Left ventricle myocardium superior (tissue), 1 donor: ENCODE measurements at places on chromosomes 3 and 15. TPM values are rescaled to one million over a fixed set of nuclear protein-coding genes. Genes with fewer than 3 reads are reported as not detected.
A peak's percentile ranks its signal among the peaks of the same experiment; 100 is the strongest.

Gene IGDCC3
- 0.10 TPM for total RNA-seq

Gene SLC22A14
- total RNA-seq: not detected

Gene CP
- total RNA-seq: 2.2 TPM

DNA sequence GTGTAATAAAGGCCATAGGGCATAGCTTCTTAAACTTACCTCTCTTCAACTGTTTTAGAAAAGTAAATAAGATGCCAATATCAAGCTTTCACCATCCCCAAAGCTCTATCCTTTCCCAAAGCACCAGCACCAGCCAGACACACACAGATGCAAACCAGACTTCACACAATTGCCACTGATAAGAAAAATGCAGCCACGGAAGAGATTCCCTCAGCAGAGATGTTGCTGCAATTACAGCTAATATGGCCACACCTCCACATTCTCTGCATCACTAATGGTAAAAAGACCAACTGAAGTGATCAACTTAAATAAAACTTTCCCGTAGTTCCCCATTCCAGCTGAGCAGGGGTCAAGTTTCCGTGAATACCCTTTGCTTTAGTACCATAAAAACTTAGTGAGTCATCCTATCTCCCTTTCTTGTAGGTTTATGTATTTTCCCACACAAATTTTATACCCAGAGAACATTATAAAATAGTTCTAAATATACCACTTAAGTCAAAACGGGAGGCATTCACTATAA, 64.4 kb downstream of the SLC9A9 start:
- DNase-seq: no peak

GRCh38 chr15:86073281-86073680, 6.4 kb upstream of the AGBL1 start:
- DNase-seq: no peak

GRCh38 chr15:31974855-31975829, 55.2 kb upstream of the CHRNA7 start:
- peak; percentile 39 for DNase-seq

DNA sequence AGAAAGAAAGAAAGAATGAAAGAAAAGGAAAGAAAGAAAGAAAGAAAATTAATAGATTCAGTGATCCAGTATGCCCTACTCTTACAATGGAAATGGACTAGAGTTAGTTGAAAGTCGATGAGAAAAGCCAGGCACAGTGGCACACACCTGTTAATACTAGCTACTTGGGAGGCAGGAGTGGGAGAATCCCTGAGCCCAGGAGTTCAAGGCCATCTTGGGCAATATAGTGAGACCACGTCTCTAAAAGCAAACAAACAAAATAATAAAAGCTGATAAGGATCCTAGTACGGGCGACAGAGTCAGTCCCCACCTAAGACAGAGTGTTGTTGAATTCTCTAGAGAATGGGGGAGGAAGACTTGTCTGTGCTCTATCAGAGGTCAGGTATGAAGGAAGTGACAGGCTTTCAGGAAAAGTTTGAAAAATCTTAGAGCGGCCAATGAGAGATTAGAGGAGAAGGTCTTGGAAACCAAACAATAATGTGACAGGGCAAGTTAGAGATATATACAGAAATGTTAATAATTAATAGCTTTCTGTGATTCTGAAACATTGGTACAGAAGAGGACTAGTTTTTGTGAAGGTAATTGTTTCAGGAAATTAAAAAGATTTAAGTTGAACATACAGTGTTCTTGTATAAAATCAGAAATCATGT, 117.9 kb upstream of the PTX3 start:
- no peak for DNase-seq

DNA sequence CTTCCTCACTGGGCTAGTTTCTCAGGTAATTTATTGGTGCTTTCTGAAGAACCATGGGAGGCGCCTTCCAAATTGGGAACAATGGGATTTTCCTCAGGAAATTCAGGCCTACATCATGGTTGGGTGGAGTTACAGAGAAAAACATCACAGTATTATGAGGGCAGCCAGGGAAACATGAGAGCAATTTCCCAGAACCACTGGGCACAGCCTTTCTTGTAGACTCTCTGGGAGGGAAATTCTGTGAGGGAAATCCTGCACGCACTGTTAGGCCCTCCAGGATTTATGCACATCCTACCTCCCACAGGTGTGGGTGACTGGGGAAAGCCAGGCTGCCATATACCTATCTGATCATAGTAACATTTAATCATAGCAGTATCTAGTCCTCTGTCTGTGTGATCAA, 13.2 kb downstream of the POPDC2 start:
- no peak for DNase-seq
